Small intestine (tissue), 16 donors: ENCODE measurements at places on chromosomes 1 and 21.
A peak's percentile ranks its signal among the peaks of the same experiment; 100 is the strongest.

GRCh38 chr1:75559800-75560199 is 51.1 kb downstream of the SLC44A5 start:
- DNase-seq = no peak

GRCh38 chr1:227558732-227559262 is 4.6 kb upstream of the ZNF678 start:
- no peak for DNase-seq

DNA sequence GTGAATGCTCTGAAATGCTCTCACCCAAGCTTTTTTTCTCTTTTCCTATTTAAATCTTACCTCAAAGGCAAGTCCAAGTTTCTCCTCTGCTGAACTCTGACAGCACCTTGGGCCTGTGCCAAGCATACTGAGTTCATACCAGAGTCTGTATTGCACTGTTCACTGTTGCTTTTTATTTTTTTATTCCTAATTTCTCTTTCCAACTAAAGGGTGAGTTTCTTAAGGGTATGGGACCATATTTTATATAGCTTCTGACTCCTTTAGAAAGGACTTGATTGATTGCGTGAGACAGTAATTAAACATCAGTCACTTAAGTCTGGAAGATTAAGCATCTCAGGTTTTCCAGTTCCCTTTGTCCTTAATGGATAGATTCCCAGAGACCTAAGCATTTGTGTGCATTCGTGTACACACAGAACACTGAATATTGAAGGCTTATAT is 69.9 kb downstream of the CACHD1 start:
- DNase-seq = peak; percentile 54

DNA sequence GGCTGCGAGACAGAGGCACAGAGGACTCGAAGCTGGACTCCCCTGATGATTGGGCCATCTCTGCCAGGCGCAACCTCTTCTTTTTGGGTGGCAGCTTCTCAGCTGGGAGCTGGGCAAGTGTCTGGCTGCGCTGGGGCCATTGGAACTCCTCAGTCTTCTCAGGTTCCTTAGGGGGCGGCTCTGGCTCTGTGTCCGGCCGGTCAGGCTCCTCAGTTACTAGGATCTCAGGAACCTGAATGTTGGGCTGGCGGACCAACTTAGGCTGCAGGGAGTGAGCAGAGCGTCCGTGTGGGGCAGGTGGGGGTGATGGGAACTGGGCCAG is 97.5 kb upstream of the EDN2 start:
- no peak for DNase-seq

- no peak for DNase-seq
Measured at GRCh38 chr1:6545276-6546112, 8.8 kb downstream of the NOL9 start.

DNA sequence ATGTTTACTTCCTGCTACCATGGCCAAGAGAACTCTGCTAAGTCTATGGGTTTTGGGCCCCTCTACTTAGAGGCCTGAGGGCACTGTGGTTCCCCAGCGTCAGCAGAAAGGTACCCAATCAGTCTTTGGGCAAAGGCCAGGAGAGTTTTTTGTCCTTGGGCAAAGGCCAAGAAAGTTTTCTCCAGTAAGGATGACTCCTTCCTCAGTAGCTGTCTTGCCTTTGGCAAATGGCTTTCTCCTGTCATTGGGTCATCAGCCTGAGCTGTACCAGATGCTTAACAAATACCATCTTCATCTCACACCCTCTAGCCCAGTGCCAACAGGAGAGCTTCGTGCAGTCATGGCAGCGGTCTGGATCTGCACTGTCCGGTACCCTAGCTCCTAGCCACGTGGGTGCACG is 199.3 kb upstream of the TMEM51 start:
- no peak for DNase-seq

GRCh38 chr1:91819038-91819788 is 66.7 kb downstream of the TGFBR3 start:
- DNase-seq = no peak

GRCh38 chr1:244802041-244802440 is 33.4 kb upstream of the COX20 start:
- peak; percentile 39 for DNase-seq

DNA sequence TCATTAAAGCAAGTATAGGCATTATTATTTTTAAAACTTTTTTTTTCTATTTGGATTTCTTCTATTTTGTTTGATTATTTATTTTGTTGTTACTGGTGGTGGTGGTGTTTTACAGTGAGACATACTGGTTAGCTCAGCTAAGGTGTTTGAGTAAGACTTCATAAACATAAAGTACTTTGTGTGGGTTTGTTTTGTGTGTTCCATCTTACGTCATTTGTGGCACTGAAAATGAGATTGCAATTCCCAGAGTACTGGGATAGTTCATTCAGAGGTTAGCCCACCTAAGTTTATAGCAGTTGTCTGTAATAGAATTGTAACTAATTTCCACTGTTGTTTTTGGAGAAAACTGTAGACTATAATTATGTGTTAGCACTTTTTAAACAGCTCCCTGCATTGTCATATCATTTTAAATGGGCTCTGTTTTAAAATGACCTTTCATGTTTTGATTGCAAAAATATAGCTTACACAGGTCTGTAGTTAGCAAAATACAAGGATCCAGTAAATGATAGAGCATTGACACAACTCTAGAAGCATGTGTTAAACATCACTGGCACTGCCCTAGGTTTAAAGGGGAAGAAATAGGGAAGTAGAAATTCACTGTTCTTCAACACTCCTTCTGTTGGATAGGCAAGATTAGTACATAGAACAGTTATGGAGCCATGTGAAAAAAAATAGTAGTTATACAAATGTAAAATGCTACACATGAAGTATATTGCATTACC is 171.7 kb downstream of the NFIA start:
- DNase-seq = no peak
